GM12891 (cell line): ENCODE measurements at places on chromosomes 5 and 9.

DNA sequence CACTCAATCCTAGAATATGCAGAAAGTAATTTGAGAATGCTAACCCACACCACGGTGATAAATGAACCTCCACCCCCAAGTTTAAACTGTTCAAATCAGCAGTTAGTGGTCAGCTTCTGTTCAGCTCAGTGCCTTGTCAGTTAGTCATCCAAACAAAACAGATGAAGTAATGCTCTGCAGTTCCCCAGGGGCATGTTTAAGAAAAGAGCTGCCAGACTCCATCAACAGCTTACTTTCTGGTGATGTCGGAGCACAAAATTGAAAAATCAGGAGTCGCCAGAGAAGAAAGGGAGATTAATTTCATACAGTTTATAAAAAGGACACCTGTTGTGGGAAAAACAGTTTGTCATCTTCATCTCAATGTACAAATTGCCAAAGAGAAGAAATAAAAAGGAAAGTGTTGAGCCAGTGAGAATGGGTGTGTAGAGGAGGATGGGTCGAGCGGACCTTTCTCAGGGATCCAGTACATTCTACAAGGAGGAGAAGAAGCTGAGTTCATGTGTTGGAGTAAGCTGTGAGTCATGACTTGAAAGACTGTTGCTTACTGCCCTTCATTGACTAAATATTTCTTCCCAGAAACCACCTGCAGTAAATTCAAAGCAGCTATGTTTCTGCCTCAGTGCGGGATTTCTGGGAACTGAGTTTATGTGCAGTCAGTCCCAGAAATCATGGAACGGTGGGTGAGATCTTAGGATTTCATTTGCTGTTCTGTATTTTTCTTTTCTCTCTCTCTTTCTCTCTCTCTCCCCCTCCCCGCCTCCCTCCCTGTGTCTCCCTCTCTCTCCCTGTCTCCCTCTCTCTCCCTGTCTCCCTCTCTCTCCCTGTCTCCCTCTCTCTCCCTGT lies 13.7 kb downstream of the TRIO start:
- DNase-seq: no peak

- DNase-seq: no peak
These were observed 41.3 kb downstream of the CAST start for GRCh38 chr5:96703384-96703920.

DNA sequence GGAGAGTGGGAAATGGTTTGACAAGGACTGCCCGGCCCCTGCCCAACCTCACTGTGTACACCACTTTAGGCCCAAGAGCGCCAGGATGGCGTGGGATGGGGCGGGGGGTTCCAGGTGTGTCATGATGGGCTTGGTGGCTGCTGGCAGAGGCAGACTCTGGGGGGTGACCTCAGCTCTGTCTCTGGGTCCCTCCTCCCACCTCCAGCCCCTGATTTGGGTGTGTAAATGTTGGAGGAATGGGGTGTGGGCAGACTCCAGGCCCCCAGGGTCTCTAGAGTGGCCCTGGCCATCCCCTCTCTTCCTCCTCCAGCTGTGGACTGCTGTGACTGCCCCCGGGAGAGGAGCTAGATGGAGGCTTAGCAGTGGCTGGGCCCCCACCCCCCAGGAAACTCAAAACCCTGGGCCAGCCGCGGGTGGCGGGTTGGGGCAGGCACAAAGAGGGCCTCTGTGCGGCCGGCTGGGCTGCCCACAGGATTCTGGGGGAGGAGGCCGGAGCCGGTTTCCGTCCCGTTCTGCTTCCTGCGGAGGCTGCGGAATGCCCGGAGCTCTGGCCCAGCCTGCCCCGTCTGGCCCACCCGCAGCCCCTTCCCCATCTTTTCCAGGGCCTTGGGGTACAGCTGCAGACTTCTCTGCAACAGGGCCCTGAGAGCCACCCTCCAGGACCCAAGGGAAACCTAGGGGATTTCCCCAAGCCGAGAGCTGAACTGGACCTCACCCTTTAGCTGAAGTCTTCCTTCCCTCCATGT lies 23.1 kb downstream of the CXXC5 start:
- no peak for DNase-seq

GRCh38 chr5:16809010-16809394 lies 127.1 kb downstream of the MYO10 start:
- no peak for DNase-seq

- DNase-seq: no peak
These were observed 89.9 kb upstream of the ADAMTSL1 start for GRCh38 chr9:18384066-18384465.

GRCh38 chr5:156560002-156560401 lies 233.0 kb downstream of the SGCD start:
- DNase-seq: no peak

DNA sequence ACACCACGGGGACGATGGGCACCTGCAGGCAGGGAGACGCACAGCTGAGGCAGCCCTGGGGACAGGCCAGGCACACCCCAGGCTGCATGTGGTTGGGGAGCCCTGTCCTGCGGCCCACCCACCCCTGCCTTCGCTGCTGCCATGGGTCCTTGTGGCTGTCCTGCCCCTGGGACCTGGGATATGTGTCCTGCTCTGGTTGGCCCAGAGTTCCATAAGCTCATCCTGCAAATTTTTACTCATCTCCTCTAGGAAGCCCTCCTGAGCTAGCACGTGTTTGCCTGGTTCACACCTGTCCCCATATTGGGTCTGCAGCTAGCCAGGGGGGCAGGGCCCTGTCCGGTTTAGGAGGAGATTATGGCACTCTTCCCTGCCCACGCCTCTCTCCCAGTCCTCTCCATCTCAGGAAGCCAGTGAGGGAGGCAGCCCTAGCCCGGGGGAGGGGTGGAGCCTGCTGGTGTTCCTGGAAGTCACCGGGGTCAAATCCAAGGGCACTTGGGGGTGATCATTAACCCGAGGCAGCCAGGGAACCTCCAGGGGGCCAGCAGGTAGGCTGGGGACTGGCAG lies 12.2 kb downstream of the EGFL7 start:
- DNase-seq: no peak

GRCh38 chr5:26986985-26987384 lies 51.4 kb downstream of the CDH9 start:
- no peak for DNase-seq

GRCh38 chr5:18944771-18945170 lies 1043.2 kb downstream of the CDH18 start:
- DNase-seq: no peak

DNA sequence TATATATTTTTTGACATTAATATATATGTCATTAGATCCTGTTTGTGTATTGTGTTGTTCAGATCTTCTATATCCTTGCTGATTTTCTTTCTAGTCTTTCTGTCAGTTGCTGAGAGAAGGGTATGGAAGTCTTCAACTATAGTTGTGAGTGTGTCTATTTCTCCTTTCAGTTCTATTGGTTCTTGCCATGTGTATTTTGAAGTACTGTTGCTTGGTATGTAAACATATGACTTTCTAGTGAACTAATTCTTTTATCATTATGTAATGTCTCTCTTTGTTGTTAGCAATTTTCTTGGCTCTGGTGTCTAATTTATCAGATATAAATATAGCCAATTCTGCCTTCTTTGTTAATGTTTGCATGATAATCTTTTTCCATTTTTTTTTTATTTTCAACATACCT lies 84.3 kb upstream of the CAST start:
- DNase-seq: no peak

GRCh38 chr5:122321921-122322320 lies 9.9 kb downstream of the SNCAIP start:
- DNase-seq: no peak

DNA sequence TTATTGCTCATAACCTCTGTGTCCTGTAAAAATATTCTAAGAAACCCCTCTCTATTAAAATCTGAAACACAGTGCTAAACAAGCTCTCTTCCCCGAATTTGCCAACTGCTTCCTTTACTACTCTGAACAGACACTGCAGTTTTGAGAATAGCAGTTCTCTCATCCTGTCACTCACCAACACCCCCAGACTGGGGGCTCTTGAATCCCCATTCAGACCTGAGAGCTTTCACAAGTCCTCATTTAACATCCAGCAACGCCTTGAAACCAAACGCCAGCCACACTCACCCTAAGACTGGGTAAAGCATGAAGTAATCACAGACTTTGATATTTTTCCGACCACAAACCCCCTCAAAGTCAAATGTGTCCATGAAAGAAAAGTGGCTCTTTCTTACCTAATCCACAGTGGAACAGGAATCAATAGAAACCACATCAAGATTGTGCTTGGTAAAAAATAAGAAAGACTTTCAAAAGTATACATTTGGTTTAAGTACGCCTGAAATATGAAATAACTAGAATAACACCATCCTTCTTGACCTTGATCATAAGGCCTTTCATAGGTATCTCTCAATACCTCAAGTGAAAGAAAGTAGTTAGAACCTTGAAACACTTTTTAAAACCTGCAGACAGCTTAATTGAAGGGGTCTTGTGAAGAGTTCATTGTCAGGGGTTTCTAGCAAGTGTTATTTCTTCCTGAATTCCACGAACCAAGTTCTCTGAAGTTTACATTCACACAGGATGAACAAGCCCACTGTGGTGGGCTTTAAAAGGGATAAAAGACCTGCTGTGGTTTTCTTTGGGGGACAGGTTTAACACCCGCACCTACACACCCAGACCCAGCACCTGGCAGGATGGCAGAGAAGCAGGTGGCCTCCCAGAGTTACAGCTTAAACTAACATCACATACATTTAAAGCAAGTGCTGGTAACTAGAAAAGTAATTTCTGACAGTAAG lies 412.6 kb downstream of the MLLT3 start:
- no peak for DNase-seq

DNA sequence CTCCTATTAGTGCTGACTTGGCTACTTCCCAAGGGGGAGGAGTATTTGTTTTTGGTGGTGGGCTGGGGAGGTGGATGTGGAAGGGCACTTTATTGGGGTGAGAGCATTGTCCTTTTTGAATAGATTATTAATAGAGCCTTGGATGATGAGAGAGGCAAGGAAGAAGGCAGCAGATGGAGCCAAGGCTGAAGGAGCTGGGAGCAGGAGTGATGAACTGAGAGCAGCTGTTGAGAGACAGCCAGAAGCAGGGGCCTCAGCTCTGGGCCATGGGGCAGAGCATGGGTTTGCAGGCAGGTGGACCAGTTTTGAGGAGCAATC lies 29.6 kb downstream of the RGS3 start:
- no peak for DNase-seq

GRCh38 chr9:120918931-120919842 lies 7.4 kb downstream of the TRAF1 start:
- no peak for DNase-seq

DNA sequence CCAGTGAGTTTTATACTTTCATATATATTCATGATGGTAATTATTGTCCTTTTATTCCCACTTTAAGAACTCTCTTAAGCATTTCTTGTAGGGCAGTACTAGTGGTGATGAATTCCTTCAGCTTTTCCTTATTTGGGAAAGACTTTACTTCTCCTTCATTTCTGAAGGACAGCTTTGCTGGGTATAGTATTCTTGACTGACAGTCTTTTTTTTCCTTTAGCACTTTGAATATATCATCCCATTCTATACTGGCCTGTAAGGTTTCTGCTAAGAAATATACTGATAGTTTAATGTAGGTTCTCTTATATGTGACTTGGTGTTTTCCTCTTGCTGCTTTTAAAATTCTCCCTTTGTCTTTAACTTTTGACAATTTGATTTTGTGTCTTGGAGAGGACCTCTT lies 109.0 kb upstream of the FSTL4 start:
- no peak for DNase-seq
